Stimulated activated CD4-positive, alpha-beta T cell treated with anti-CD3 and anti-CD28 coated beads, Interleukin-1b, Interleukin-23, amount 100 ng/mL, for 24 hours (primary cell): ENCODE measurements at places on chromosomes 13 and 19.

- peak; percentile 55 for DNase-seq
These were observed at the start of gene LMTK3 for GRCh38 chr19:48511800-48512503. TSS of gene LMTK3 (minus strand) at chr19:48511835. CDS start at chr19:48511576, 259 bp downstream.

GRCh38 chr19:42555317-42555716, 27.0 kb upstream of the CEACAM1 start:
- no peak for DNase-seq

DNA sequence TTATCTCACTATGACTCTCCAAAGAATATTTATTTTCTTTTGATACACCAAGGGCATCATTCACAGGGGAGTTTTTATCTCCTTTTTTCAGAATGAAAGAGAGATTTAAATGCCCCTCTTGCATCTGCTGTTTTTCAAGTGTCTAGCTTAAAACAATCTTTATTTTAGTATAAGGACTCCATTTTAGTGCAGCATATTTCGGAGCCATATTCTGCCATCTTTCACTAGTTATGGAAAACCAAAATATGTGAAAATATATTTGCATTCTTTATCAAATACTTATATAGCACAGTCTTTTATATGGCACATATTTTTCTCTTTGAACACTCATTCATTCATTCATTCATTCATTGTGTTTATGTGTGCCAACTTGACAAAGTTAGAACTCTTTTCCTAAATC, 1130.2 kb downstream of the SLITRK5 start:
- no peak for DNase-seq

GRCh38 chr13:76379341-76380105, 506.7 kb downstream of the KCTD12 start:
- DNase-seq, result no peak

GRCh38 chr13:71831716-71832115, 35.3 kb downstream of the DACH1 start:
- DNase-seq, result no peak

DNA sequence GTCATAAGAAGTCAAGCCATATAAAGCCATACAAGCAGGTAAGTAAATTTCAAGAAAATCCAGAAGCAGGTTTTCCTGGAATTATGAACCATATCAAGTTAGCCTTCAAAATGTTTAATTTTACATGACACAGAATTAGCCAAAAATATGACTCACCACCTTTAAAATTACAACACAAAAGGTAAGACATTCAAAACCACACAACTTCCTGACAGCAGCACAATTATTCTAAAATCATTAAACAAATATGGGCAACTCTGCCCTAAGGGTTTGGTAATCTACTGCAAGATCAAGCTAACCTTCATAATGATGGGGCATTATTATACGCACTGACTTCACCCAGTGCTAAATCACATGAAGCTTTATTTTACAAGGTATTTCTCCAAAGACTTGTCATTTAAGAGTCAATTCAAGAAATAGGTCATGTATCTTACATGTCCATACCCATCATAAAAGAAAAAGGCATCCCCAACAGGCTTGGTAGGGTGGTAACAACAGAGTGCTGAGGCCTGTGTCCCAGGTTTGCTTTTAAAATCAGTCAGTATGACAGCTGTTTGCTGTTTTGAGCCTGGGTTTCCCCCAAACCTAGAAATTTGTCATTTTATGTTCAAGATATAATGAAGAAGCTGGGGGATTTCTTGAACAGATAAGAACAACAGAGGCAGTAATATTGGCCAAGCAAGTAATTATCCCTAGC, 15.2 kb downstream of the RCBTB1 start:
- no peak for DNase-seq

GRCh38 chr13:37627428-37627827, 28.9 kb upstream of the POSTN start:
- no peak for DNase-seq

DNA sequence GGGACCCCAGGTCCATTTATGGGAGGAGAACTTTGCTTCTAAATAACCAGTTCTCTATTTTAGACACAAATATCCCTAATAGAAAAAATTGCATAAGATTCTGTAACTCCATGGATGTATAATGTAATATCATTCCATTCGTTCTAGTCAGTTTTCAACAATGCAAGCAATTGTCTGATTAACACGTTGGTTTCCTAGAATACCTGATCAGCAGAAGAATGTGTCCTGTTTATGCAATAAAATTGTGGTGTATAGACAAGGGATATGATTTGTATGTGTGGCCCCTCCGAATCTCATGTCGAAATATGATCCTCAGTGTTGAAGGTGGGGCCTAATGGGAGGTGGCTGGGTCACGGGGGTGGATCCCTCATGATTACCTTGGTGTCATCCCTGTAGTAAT, 62.1 kb downstream of the RUBCNL start:
- no peak for DNase-seq

DNA sequence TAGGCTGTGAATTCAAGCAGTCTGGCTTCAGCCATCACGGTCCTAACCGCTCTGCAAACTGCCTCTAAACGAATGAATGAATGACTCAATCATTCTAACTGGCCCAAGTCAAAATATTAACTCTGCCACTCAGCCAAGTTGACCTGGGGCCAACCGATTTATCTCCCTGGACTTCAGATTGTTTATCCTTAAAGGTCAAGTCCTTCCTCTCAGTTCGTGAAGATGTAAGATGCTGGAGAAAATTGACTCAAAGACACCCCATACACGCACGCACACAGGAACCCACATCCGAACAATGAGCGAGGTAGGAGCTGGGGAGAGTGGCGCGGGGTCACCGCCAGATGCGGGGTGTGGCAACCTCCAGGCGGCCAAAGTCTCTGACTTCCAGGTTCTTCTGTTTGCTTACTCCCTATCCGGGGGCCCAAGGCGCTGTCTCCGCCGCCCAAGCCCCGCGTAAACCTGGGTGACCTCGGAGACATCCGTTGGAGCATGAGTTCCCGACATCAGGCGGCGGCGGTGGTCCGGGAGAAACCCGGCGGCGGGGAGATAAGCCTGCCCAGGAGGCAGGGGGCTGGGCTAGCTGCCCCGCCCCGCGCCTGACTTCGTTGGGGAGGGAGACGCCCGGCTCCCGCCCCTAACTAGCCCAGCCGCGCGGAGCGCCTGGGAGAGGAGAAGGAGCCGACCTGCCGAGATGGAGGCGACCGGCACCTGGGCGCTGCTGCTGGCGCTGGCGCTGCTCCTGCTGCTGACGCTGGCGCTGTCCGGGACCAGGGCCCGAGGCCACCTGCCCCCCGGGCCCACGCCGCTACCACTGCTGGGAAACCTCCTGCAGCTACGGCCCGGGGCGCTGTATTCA, at the start of gene CYP2S1:
CYP2S1 (plus strand) TSS at position 646 of the 856 bp plus-strand sequence; CDS start at position 692, 46 bp downstream.
- no peak for DNase-seq

DNA sequence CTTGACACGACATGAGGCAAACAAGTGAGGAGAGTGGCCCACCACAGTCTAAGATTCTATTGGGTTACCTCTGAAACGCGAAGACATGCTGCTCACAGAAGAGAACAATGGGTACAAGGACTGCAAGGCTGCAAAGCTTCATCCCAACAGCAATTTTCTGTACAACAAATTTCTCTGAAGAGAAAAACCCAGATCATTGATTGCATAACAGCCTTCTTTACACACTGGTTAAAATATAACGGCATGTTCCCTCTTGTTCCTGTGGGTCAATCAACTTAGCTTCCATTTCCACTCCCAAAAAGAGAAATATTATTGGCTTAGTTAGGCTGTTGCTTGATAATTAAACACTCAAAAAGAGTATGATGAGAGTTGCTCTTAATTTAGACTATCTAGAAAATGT, at the start of gene CPB2:
CPB2 (minus strand) TSS at position 166 of the 400 bp plus-strand sequence; CDS start at position 142, 24 bp downstream.
- DNase-seq, result no peak

DNA sequence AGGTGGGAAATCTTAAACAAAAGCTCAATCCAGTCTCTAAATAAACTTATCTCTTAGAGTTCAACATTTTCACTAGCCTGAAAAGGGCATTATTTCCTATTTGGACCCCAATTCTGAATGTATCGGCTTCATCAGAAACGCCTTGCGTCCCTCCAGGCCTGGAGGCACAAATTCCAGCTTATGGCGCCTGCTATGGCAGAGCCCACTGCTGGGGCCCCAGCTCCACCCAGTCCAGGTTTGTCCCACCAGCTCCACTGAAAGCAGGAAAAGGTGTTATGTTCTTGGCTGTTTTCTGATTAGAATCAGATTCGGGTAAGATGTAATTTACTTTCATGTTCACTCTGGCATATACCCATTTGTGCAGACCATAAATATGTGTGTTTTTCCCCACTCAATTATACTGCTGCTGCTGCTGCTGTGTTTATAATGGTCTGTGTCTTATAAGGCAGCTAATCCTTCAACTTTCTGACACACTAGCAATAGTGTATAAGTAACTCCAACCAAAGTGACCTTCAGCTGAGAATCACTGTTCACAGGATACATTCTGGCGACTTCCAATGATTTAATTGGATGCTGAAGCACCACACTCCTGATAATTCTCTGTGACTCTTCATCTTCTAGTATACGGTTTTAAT, 6.4 kb downstream of the IRS2 start:
- no peak for DNase-seq

- DNase-seq, result no peak
These were observed 25.3 kb downstream of the B3GLCT start for GRCh38 chr13:31224963-31225559.

DNA sequence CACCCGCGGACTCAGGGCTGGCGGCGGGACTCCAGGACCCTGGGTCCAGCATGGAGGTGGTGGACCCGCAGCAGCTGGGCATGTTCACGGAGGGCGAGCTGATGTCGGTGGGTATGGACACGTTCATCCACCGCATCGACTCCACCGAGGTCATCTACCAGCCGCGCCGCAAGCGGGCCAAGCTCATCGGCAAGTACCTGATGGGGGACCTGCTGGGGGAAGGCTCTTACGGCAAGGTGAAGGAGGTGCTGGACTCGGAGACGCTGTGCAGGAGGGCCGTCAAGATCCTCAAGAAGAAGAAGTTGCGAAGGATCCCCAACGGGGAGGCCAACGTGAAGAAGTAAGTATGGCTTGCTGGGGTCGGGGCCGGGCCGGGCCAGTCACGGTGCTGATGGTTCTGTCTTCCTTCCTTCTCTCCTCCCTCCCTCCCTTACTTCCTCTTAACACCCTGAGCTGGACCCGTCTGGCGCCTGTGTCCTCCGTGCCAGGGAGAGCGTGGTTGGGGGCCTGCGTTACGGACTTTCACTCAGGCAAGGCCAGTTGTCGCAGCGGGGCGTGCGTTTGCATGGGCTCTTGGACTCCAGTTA, 1.4 kb downstream of the STK11 start:
- no peak for DNase-seq

DNA sequence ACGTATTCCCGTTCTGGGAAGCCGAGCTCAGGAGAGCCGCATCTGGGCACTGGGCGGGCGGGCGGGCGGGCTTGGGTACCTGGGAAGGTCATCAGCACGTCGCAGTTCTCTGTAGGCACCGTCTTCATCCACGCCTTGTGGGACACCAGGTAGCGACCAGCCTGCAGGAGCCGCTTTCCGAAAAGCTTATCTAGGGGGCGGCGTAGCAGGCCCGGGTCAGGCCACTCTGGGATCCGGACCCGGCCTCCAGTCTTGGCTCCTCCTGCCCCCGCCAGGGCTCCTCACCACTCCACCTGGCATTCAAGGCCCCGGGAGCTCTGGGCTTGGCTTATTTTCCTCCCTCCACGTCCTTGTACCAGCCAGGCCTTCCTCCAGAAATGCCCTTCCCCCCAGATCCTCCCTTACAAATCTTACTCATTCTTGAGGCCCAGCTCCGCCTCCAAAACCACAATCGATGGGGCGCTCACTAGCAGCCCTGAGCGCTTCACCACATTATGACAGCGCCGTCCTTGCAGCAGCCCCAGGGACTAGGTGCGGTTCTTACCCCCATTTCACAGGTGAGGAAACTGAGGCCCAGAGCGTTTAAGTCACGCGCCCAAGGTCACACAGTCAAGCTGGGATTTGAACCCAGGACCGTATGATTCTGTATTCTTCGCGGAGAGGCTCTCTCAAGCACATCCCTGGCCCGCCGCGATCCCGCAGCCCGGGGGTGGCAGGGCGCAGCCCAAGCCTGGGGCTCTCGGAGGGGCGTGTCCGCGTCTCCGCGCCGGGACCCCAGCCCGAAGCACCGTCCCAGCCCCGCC, 843 bp downstream of the ANO8 start:
- DNase-seq, result peak; percentile 48

GRCh38 chr19:44725251-44725650, 23.3 kb upstream of the BCL3 start:
- DNase-seq, result no peak

DNA sequence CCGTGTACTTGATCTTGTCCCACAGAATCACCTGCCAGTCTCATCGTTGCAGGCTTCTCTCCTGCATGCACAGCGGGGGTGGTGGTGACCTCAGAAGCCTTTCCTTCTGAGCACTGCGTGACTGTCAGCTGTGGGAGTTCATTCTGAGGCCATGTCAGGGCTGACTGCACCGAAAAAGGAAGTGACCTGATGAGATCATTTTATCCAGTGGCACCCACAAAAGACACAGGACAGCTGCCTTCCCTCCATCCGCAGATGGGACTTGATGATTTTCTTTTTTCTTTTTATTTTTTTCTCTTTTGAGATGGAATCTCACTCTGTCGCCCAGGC, 89.7 kb downstream of the RAB20 start:
- no peak for DNase-seq

- DNase-seq, result no peak
These were observed 10.6 kb downstream of the CAPN12 start for GRCh38 chr19:38733493-38734175.

DNA sequence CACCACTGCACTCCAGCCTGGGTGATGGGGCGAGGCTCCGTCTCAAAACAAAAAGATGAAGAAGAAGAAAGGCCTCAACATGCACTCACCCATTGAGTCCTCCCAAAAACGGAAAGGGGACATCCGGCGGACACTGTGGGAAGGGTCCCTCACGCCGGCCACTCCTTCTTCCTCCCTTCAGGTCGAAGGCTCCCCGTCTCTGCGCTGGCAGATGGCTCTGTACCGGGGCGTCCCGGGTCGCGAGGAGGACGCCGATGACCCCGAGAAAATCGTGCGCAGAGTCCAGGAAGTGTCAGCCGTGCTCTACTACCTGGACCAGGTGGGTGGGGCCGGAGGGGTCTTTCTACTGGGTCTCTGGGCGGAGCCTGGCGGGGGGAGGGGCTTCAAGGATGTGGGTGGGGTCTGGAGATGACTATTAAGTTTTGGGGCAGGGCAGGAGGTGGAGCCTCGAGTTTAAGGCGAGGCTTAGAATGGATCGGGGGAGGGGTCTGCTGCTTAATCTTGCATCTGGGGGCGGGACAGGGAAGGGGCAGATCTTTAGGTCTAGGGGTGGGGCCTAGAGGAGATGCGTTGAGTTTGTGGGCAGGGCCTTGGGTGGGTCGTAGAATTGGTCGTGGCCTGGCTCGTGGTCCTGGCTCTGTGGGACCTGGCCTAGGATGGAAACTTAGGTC, 90.2 kb downstream of the MAP4K1 start:
- DNase-seq, result no peak
